Fibroblast of villous mesenchyme (primary cell): ENCODE measurements at places on chromosomes 2 and 18. TPM values are rescaled to one million over a fixed set of nuclear protein-coding genes. Genes with fewer than 3 reads are reported as not detected.

GRCh38 chr18:9561759-9562158 is 52.6 kb downstream of the PPP4R1 start:
- no peak for DNase-seq

DNA sequence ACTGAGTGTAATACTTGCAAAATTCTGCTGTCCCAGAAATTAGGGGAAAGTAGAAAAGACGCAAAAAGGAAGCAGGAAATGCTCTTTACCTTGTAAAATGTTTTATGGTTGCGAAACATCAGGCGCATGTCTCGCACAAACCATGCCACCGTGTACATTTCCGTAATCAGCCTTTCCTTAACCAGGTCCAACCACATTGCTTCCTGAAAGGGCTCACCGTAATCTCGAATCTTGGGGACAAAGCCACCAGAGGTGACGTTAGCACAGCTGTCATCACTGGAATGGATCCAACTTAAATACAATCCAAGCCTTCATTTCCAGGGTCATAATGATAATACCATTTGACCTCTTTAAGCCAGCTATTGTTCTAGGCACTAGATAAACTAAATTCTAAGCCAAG is 49.3 kb downstream of the SP110 start:
- DNase-seq, result peak; percentile 83

The KCNF1 gene
- not detected in 2 replicates for total RNA-seq

The ATG16L1 gene
- 27.4 and 41.0 TPM in 2 replicates for total RNA-seq

GRCh38 chr2:18991177-18992168 is 366.9 kb downstream of the OSR1 start:
- DNase-seq, result peak; percentile 63

The CELF4 gene
- total RNA-seq, result not detected in 2 replicates

- DNase-seq, result no peak
These were observed 2.0 kb upstream of the UPP2 start for GRCh38 chr2:158099716-158100115.

The FTCDNL1 gene
- total RNA-seq, result 0.32 and 0.43 TPM in 2 replicates

- DNase-seq, result peak; percentile 9
These were observed 7.2 kb downstream of the HADHB start for GRCh38 chr2:26251893-26252292.

GRCh38 chr2:190170673-190171072 is 108.1 kb upstream of the MSTN start:
- peak; percentile 57 for DNase-seq

DNA sequence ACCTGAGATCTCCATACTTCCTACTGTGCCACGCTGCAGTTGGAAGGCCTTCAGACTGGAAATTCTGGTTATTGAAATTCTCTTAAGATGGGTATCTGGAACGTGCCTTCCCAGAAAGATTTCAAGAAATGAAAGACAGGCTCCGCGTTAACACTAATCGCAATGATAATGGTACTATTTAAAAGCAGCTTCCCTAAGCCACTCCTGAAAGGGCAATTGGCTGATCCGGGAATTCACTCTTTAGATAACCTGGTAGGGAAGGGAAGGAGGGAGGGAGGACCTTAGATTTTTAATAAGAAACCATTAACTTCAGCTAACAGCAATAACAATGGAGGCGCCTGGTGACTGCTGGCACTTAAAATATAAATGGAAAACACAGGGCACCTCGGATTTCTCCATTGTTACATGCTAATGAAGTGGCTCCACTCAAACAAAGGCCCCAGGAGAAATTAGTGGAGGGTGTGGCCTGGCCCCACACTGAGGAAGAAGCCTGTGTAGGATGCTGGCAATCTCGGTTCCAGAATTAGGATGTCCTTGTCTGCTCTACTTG is 22.5 kb upstream of the MTA3 start:
- DNase-seq, result no peak

The LBH gene
- total RNA-seq, result 548 and 803 TPM in 2 replicates

DNA sequence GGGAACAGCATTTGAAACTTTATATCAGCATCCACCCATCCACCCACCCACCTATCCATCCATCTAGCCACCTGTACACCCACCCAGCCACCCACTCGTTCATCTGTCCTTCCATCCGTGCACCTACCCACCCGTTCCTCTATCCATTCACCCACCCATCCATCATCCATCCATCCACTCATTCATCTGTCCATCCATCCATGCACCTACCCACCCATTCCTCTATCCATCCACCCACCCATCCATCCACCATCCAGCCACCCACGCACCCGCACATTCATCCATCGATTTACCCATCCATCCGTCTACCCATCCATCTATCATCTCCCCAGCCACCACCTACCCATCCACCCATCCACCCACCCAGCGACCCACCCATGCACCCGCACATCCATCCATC is 24.8 kb downstream of the LDLRAD4 start:
- DNase-seq, result no peak

DNA sequence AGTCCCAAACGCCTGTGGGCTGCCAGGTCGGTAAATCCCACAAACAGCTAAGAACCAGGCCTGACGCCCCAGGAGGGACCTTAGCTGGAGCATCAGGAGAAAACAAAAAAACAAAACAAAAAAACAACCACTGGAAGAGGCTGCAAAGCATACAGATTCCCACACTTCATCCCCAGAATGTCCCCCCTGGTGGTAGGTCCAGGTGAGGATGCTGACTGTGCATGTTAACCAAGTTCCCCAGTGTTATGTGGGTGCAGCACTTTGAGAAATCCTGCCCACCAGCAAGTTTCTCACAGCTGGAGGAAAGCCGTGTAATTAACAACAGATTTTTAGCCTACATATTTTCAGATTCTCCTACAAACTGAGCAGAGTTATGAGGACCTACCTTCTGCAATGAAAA is 15.1 kb downstream of the ST3GAL5 start:
- no peak for DNase-seq

The GNLY gene
- not detected in 2 replicates for total RNA-seq

DNA sequence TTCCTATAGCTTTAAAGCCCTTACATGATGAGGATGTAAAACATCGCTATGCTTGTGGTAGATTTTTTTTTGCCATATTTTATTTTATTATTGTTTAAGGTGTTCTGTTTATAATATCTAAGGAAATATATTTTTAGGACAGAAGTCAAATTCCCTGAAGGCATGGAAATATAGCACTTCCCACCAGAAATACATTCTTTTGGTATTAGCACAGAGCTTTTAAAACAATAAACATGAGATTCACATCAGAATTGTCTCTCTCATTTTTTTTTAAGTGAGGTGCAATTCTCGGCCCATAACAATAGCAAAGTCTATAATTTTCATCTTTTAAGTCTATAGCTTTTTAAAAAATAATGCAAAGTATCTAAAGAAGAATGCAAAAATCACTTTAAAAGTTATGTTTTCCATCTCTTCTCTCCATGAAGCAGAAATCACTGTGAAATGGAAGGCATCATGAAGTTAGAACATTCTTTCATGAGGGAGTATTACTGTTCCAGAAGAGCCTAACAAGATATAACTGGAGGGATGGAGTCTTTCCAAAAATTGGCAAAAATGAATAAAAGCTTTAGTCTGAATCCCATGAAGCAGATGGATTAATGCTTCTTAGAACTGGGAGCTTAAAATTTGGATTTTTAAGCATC is 283.6 kb upstream of the TRIB2 start:
- DNase-seq, result peak; percentile 31
